ENCODE measurements at places on chromosomes 4 and X.

DNA sequence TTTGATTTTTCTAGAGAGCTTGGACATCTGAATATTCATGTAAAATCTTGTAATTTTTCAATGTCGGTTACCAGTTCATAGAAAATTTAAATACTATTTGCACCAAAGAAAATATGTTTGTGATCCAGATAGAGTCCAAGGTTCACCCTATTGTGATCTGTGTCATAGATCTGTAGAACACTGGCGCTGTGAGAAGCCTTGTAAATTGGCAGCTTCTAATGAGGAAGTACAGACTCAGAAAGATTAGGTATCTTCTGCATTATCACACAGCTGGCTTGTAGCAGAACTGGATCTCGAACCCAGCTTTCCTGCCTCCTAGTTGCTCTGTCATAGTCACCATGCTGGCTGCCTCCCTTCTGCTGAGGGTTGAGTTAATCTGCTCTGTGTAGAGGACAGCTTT lies 106.5 kb upstream of the PAK3 start:
- DNase-seq: no peak

GRCh38 chrX:13518126-13518525 lies 51.3 kb upstream of the EGFL6 start:
- DNase-seq: no peak

GRCh38 chr4:73650250-73650649 lies 30.0 kb upstream of the RASSF6 start:
- no peak for DNase-seq

DNA sequence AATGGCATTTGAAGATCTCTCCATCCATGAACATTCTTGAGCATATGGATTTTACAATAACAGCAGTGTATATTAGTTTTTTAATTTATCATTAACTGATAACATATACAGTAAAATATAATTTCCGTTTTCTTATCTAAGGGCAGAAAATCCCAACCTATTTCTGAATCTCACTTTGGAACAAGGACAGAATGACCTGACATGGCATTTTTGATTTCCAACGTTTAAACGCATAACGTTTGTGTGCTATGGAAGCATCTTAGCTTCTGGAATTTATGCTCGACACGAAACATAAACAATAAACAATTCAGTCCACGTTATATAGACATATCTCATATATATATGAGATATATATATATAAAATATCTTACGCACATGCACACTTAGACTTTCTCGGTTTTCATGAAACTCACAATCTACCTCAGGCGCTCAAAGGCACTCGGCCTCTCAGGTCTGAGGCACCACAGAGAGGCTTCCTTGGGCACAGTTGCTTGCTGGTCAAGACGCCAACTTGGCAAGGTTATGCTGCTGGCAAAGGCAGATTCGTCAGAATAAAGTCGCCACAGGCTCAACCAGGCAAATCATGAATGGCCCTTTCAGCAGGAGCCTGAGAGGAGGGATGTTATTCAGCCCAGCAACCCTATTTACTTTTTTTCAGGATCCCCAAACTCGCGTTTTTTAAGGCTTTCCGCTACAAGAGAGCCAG lies 1.0 kb upstream of the UGT8 start:
- no peak for DNase-seq

- no peak for DNase-seq
Measured at GRCh38 chr4:147060151-147060931, 114.7 kb upstream of the TTC29 start.

GRCh38 chrX:129574214-129574613 lies 34.2 kb downstream of the OCRL start:
- DNase-seq: no peak

DNA sequence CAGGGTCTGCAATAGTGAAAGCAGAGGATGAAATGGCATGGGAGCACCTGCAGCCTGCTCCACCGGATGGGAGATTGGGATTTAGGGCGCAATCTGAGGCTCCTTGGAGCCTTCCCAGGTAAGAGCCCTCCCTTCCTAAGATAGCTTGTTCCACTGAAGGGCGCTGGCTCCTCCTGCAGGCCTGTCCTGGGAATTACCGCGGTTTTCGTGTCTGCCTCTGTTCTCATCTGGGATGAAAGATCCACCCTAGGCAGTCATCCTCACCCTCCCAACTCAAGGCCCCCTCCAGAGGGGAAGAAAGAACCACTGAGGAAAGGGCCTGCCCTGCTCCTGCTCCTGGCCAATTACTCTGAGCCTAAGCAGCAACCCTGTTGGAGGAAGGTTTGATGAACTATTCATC lies 547.5 kb downstream of the SMARCA1 start:
- no peak for DNase-seq

GRCh38 chr4:78032929-78033328 lies 24.2 kb upstream of the FRAS1 start:
- no peak for DNase-seq

GRCh38 chr4:67879486-67879885 lies 4.3 kb downstream of the TMPRSS11D start:
- DNase-seq: no peak

- DNase-seq: no peak
Measured at GRCh38 chrX:75155447-75155826, 646 bp downstream of the ABCB7 start.

GRCh38 chrX:101229170-101229569 lies 9.6 kb downstream of the DRP2 start:
- no peak for DNase-seq

DNA sequence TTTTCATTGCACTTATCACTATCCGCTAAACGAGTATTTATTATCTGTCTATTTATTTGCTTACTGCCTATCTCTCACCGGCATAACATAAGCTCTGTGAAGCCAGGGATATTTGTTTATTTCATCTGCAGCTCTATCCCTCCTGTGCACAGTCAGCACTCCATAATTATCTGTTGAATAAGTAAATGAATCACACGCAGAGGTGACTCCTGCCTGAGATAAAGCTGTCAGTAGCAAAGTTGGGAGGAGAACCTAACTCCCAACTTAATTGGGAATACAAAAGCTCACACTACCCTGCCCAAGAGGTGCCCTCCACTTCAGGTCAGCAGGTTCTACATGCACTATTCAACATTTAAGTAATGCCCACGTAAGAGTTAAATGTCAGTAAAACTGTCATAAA lies 85.7 kb downstream of the CORIN start:
- no peak for DNase-seq

DNA sequence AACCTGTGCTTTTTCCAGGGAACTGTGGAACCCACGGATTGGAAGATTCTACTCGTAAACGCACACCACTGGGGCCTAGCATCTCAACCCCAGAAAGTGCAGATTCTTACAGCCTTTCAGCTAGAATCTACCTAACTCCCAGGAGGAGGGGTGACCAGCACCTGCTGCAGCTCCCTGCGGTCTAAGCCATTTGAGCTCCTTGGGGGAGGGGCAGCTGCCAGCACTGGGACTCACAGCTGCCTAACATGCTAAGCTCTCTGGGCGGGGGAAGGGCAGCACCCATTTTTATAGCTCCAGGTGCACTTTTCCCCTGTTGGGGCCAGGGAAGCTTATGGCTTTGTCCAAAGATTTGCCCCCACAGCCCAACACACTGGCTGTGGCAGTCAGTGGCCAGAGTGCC lies 595.7 kb upstream of the EPHA5 start:
- no peak for DNase-seq

- DNase-seq: no peak
Measured at GRCh38 chr4:17285747-17286146, 226.1 kb downstream of the QDPR start.

GRCh38 chr4:128856246-128856645 lies 46.7 kb downstream of the JADE1 start:
- no peak for DNase-seq

DNA sequence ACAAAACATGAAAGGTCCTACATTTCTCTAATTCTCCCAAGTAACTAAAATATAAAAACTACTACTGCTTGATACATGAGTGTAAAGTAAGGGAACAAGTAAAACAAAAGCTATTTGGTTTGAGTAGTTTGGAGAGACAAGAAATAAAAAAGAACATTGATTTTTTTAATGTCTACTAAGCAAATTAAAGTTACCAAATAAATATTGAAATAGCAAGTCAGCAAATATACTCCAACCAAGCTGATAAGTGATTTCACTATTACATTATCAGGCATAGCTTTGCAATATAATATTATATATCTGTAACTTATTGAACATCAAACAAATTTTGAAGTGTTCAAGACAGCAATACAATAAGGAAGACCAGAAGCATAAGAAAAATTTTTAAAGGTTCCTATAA lies 60.3 kb downstream of the LCORL start:
- DNase-seq: no peak

GRCh38 chr4:111776561-111776960 lies 368.7 kb upstream of the FAM241A start:
- DNase-seq: no peak

DNA sequence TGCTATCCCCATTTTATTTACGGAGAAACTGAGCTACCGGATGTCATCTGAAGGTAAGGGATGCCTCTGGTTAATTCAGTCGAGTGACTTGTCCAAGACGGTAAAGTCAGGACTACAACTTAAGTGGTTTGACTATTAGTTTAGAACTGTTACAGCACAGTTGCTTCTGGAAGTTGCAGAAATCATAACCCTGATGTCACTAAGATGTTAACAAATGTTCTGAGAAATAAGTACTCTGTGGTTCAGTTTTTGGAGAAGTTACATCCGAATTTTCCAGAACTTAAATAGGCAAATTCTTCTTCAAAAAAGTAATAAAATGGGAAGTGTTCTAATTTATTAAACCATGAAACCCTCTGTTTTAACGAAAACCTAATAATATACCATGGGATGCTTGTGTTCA lies 3.1 kb downstream of the PPA2 start:
- DNase-seq: no peak

- DNase-seq: no peak
Measured at GRCh38 chrX:903116-903515, 272.5 kb downstream of the SHOX start.

- no peak for DNase-seq
Measured at GRCh38 chr4:38957893-38958292, 74.3 kb downstream of the TMEM156 start.

DNA sequence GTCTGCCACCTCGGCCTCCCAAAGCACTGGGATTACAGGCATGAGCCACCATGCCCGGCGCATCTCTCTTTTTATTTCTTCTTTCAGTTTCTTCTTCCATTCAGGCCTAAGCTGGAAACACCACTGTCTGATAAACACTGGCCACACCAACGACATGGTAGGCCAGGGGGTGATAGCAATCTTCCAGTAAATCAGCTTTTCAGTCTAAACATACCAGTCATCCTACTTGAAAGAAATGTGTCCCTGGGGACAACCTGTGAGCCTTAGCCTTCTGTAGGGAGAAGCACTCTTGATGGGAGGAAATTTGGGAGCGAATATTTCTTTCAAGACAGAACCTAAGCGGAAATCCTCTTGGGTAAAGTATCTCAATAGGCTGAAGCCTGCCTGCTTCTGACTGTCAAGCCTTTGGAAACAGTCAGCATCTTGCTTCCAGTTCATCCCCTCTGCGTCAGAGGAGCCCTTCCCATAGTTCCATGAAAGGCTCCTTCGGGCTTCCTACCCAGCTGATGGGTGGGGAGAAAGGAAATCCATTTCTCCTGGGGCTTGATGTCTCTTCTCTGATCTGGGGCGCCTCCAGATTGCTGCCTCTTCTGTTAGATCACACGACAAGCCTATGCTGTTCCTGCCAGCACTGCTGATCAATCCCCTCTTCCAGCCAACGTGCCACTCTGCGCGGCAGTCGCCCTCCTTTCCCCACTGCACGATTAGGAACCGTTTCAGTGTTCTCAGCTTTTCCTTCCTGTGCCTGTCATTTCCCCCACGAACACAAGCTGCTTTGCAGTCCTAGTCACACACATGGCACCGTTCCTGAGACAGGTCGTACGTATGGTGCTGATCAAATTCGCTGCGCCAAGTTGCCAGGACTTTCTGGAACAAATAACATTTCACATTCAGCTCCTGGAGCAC lies 49.5 kb upstream of the CBR4 start:
- DNase-seq: no peak

GRCh38 chr4:121785479-121785878 lies 15.6 kb upstream of the EXOSC9 start:
- no peak for DNase-seq

DNA sequence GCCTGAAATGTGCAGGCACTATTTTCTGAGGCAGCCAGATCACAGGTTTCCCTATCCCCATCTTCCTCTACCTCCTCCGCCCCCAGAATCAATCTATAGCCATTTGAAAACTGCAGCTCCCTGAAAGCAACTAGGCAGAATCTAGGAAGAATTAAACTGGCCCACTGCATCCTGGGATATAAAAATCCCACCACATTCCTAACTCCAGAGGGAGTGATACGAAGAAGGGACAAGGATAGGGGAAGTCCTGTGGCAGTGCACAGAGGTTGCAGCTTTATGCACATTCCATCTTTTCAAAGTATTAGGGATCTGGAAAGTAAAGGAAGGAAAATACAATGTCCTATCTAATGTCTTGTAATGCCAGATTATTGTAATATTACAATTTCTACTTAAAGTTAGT lies 18.3 kb upstream of the HERC3 start:
- DNase-seq: no peak

DNA sequence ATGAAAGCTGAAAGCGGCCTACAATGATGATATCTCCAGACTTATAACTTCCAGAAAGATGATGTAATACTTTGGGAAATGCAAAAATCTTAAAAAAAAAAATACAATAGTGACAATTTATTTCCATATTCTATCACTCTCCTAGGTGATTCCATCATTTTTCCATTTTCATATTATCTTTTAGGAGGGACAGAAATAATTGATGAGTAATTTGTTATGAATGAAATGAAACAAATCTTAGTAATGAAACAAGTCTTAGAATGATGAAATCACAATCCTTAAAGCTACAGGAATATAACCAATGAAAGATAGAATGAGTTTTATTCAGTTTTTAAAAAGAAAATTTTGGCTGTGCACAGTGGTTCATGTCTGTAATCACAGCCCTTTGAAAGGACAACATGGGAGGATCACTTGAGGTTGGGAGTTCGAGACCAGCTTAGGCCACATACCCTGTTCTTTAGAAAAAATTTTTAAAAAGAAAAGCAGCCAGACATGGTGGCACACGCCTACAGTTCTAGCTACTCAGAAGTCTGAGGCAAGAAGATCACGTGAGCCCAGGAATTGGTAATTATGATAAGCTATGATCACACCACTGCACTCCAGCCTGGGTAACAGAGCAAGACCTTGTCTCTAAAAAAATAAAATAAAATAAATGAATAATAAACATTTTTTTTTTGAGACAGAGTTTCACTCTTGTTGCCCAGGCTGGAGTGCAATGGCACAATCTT lies 21.7 kb downstream of the CLOCK start:
- DNase-seq: no peak

DNA sequence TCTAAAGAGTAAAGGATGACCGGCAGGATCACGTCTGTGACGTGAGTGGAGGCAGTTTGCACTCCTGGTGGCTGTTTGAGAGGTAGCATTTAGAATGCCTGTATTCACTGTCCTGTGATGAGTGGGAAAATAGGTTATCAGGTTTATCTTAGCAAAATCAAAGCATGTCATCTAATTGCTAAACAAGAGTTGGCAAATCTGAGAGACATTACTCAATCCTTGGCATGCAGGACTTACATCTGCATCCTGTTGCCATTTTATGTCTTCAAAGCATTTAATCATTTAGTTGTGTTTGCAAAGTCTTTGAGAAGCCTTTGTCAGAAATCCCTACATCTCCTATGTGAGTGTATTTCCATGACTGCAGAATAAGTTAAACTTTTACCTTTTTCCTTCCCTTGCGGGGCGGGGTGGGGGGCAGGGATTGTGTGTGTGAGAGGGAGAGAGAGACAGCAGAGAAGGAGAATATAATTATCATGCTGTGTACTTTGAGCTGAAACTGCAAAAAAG lies 41.4 kb upstream of the MSANTD1 start:
- no peak for DNase-seq

GRCh38 chr4:41072021-41072777 lies 142.1 kb downstream of the APBB2 start:
- DNase-seq: no peak
